ENCODE measurements at places on chromosomes 6 and 20.

GRCh38 chr6:21802175-21802822 lies 208.7 kb downstream of the SOX4 start:
- DNase-seq: no peak

GRCh38 chr6:168577496-168577895 lies 136.5 kb downstream of the SMOC2 start:
- DNase-seq: no peak

GRCh38 chr6:135798751-135799515 lies 52.6 kb upstream of the PDE7B start:
- DNase-seq: no peak

GRCh38 chr20:16526433-16527380 lies 46.5 kb downstream of the KIF16B start:
- no peak for DNase-seq
